Occipital lobe (tissue), 3 donors: ENCODE measurements at places on chromosomes 5 and 9. TPM values are rescaled to one million over a fixed set of nuclear protein-coding genes. Genes with fewer than 3 reads are reported as not detected.

The SETX gene
- 85.3 TPM for total RNA-seq

The MELK gene
- total RNA-seq: 5.9 TPM

The GRIN3A gene
- total RNA-seq: 6.9 TPM

The SLC25A48 gene
- total RNA-seq: 0.62 TPM

The DPYSL3 gene
- total RNA-seq: 977 TPM

The TRIM14 gene
- total RNA-seq: 2.2 TPM

The CSF2 gene
- not detected for total RNA-seq

The CTNND2 gene
- total RNA-seq: 66.9 TPM

The PTPN3 gene
- total RNA-seq: 5.3 TPM

The CCNI2 gene
- total RNA-seq: 0.16 TPM

The CCNB1 gene
- total RNA-seq: 25.0 TPM

The SVEP1 gene
- 5.3 TPM for total RNA-seq

The SELENOP gene
- 53.7 TPM for total RNA-seq

The FRRS1L gene
- 82.2 TPM for total RNA-seq

The SLC36A3 gene
- total RNA-seq: not detected

The APBA1 gene
- total RNA-seq: 29.0 TPM
